Stimulated activated naive CD4-positive, alpha-beta T cell (primary cell): ENCODE measurements at places on chromosomes 16 and 17.

- no peak for DNase-seq
Observed at GRCh38 chr17:66240013-66240412, 10.8 kb upstream of the APOH start.

DNA sequence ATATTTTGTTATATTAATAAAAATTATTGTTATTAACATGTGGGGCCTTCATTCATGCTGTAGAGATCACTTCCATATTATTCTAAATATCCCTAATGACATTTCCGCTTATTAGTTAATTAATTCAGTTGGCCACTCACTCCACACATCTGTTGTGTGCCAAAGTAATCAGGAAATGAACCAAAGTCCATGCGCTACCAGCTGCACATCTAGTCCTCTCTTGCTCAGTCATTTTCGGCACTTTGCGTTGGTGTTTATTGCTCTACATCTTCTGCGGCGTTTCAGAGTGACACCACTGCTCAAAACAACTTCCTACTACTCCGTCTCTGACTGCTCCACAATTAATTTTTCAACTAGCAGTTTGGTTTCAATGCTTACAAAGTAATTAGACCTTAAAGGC, 101.4 kb upstream of the ZFHX3 start:
- DNase-seq, result no peak

DNA sequence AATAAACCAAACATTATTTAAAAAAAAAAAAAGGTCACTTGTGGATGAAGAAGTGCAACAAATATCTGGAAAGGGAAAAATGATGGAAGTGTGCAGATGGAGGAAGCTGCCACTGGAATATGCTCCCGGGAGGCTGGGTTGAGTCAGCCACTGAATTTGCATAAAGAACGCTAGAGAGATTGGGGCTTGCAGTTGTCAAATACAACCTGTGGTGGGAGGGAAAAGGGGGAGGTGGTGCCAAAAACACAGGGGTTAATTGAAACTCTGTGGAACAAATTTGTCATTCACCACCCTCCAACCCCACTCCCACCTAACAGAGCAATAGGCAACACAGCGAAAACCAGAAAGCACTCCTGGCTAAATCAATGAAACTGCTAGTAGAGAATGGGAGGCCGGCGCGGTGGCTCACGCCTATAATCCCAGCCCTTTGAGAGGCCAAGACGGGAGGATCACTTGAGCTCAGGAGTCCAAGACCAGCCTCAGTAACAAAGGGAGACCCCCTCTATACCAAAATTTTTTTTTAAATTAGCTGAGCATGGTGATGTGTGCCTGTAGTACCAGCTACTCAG, 37.6 kb upstream of the RPL38 start:
- DNase-seq, result no peak

DNA sequence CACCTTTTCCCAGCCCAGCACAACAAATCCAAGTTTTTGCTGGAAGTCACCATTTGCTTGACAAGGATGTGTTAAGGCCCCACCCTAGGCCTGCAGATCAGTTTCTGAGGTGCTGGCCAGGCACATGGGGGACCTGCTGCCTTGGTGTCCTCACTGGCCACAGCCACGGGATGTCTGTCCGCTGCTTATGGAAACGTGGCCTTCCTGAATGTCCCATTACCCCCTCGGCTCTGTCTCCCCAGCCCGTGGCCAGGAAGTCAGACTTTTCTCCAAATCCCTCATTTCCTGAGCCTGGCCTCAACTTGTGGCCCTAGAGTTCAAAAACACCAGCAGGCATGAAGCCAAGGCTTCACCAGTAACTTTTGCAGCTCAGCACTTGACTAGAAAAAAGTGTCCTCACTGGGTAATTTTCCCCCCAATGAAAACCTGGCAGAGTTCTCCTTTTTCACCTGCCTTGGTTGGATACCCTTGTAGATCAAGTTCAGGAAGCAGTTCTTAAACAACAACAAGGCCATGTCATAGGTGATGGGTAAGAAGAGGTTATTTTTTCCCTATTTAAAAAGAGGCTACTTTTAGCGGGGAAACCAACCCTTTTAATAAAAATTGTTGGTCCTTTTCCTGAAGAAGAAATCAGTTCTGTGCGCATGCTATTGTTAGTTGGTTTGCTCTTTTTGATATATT, 80.8 kb downstream of the SOCS1 start:
- no peak for DNase-seq

- no peak for DNase-seq
Observed at GRCh38 chr16:77882358-77882757, 94.0 kb downstream of the VAT1L start.

DNA sequence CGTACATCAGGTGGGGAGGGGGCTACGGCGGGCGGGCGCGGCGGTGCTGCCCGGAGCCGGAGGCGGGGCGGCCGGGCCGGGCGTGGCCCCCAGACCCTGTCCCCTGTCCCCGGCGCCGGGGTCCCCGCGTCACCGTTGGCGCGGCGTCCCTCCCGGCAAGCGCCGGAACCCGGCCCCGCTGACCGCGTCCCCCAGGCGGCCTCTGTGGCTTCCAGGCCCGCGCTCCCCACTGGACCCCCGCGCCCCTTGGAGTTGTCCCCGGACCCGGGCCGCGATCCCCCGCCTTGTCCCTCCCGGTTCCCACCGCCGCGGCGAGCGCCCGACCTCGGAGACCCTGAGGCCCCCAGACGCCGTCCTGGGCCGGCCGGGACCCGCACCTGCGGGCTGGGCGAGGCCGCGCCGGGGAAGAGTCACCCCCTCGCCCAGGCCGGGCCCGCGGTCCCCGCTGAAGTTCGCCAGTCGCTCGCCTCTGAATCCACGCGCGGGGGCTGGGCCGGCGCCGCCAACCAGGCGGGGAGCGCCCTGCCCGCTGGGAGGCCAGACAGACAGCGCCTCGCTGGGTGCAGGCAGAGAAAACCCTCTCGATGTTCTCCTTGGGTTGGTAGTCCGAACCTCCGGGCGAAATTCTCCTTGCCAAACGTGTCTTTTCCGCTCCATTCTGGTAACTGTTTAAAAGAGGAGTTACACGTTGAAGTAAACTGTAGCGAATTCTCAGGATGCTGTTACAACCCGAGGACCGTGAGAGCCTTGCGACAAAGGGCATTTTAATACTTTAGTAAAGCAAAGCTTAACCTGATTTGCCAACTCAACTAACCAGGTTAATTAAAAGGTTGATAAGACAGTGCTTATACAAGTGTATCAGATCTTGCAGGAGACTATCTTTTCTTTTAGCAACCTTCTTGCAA, 761 bp downstream of the GAN start:
- peak; percentile 29 for DNase-seq

DNA sequence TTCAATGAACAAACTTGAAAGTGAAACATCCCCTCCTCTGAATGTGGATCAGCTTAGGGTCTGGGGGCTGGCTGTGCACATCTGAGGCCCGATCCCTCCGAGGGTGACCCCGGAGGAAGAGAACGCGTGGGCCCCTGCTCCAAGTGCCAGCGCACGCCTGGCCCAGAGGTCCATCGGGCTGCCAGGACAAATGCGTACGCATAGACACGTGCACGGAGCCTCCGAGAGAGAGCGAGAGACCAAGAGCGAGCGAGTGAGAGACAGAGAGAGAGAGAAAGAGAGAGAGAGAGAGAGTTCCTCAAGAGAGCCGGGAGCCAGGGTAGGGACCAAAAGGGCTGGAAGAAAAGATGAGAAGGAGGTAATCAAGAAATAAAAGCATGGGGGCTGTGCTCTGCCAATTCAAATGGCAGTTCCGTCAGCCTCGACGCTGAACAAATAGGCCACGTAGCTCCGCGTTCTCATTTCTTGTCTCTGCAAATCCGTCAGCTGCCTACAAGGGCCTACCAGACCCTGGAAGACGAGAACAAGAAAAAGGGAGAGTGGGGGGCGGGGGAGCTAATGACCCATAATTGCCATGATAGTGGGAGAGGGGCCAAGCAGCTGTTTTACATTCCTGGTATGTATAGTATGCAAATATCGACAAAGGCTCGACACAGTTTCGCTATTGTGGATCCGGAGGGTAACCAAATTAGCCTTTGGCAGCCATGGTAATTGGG, 435.3 kb upstream of the ZFHX3 start:
- DNase-seq, result no peak

DNA sequence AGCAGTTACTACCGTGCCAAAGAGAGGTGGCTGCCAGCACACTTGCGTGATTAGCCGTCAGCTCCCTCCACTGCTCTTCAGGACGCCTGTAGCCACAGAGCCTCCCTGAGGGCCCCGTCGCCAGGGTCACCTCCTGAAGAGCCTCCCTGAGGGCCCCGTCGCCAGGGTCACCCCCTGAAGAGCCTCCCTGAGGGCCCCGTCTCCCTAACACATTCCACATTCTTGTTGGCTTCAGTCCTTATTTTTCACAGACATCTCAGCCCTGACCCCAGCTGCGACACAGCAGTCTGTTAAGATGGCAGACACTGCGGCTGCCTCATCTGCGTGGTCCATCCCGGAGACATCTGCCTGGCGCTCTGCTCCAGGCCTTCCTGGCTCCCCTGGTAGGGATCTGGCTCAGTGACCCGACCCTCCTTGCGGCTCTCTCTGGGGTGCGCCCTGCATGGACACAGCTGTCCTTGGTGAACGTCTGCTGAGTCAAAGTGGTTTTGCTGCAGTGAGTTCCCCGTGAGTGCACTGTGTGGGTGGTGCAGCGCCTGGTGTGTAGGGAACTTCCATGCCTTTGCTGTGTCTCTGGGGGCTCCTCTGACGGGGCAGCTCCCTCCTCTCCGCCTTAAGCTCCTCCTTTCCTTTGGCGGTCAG, 11.4 kb downstream of the ACSF3 start:
- DNase-seq, result no peak

GRCh38 chr16:4667203-4667963, 26.0 kb upstream of the NUDT16L1 start:
- no peak for DNase-seq

GRCh38 chr17:62307196-62307595, 73.2 kb upstream of the EFCAB3 start:
- DNase-seq, result no peak
